ENCODE measurements at places on chromosomes 4 and X. TPM values are rescaled to one million over a fixed set of nuclear protein-coding genes. Genes with fewer than 3 reads are reported as not detected.
A peak's percentile ranks its signal among the peaks of the same experiment; 100 is the strongest.

DNA sequence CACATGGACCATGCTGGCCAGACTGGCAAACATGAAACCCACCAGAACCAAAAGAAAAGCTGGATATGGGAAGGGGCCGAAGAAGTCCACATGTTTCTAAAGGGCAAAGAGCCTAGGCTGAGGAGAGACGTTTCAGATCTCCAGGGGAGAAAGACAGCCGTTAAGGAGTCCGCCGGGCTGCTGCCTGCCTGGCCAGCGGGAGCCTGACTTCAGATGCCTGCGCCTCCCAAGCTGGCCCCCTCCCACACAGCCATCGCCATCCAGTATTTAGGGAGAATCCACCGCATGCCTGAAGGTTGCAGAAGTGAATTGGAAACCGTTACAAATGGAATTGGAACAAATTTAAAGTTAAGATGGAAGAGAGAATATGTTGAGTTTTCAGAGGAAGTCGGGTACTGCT, 2.9 kb downstream of the TBL1X start:
- DNase-seq: no peak

DNA sequence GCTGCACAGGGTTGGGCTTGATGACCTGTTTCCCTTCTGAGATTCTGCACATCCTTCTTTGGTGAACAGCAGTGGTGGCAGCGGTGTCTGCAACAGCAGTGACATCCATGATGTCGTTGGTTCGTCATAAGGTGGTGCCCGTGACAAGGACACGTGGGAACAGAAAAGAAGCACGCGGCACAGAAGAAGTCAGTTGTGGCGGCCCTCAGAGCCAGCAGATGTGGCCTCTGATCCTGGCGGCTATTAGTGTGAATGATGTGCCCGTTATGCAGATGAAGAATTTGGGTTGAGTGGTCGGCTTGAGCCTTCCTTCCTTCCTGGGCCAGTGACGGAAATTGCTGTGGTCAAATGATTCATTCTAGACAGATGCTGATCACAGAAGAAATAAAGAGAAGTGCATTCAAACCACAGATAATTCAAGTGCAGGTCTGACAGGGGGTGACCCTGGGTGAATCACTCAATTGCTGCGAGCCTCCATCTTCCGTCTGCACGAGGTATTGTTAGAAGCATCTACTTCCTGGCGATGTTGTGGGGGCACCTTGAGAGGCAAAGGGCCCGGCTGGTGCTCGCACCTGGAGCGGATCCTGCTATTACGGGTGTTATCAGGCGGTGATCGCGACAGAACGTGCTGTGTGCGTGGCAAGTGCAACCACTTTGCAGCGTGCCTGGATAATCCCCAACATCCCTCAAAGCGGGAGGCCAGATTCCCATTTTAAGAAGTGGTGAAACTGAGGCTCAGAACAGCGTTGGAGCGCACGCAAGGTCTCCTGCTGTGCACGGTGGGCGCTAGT, 215.2 kb upstream of the PSAPL1 start:
- DNase-seq: peak; percentile 82

The CT45A5 gene
- total RNA-seq: not detected

The FAM47E gene
- 1.5 TPM for total RNA-seq

The ANKRD50 gene
- total RNA-seq: 25.7 TPM

DNA sequence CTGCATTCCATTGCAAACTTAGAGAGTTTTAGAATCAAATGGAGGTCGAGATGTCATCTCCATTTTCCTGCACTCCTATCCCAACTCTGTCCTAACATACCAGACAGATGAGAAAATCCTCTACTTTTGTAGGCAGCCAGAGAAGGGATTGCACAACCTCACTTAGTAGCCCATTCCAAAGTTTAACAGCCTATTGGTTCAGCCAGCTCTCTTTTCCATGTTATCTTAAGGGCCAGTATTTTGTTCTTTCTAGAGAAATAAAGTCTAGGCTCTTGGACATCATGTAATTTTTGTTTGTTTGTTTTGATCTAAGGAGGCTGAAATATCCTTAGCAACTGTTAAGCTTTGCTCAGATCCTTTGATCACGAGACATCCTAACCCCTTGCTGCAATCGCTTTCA, 173.0 kb downstream of the COX18 start:
- peak; percentile 12 for DNase-seq

The MAGEA11 gene
- not detected for total RNA-seq

The EMCN gene
- total RNA-seq: not detected

DNA sequence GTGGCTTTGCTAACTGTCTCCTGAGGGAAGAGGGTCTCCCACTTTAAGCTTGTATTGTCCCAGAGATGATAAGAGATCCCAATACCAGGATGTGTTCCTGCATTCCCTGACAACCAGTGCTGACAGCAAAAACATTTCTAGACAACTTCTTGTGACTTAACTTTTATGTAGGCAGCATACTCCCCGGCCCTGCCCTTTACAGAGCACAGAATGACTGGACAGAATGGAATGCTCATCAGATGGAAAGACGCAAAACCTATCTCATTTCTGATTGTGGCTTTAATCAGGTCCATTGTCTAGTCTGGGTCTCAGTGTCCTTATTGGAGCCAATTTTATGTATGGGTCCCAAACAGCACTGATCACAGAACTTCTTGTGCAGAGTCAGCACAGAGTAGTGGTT, 18.2 kb upstream of the PLAC1 start:
- DNase-seq: peak; percentile 53

The DTHD1 gene
- not detected for total RNA-seq

DNA sequence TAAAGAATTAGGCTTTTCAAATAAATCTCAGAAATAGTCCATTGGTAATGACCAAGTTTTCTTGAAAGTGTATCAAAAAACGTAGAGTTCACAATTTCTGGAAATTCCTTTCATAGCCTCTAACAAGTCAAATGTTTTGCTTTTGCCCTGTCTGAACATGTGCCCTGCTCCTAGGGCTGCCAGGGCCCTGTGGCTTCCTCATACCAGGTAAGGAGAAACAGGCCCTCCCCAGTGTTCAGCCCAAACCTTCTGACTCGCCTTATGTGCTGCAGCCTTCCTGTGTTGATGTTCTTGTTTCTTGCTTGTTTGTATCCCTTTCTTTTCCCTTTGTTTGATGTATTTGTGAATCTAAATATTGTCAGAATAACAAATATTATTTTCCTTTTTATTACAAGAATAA, 146.1 kb upstream of the PACRGL start:
- peak; percentile 52 for DNase-seq

The MAGT1 gene
- total RNA-seq: 68.5 TPM

DNA sequence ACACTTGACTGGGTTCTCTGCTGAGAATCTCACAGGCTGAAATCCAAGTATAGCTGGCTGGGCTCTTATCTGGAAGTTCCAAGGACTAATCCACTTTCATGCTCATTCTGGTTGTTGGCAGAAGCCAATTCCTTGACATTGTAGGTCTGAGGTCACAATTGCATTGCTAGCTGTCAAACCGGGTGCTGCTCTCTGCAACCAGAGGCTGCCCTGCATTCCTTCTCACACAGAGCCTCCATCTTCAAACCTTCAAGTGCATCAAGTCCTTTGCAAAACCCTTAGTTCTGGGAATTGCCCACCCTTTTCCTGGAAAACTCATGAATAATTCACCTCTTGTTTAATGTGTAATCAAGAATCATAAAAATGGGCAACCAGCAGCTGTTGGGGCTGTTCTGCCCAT, 404.2 kb downstream of the KCNIP4 start:
- DNase-seq: no peak

GRCh38 chr4:134906404-134907023, 704.9 kb upstream of the PABPC4L start:
- no peak for DNase-seq

The S100G gene
- total RNA-seq: not detected

GRCh38 chr4:185272245-185272644, 62.8 kb downstream of the SNX25 start:
- no peak for DNase-seq

GRCh38 chr4:111120191-111120590, 497.3 kb upstream of the PITX2 start:
- no peak for DNase-seq

The HSD17B13 gene
- total RNA-seq: not detected

DNA sequence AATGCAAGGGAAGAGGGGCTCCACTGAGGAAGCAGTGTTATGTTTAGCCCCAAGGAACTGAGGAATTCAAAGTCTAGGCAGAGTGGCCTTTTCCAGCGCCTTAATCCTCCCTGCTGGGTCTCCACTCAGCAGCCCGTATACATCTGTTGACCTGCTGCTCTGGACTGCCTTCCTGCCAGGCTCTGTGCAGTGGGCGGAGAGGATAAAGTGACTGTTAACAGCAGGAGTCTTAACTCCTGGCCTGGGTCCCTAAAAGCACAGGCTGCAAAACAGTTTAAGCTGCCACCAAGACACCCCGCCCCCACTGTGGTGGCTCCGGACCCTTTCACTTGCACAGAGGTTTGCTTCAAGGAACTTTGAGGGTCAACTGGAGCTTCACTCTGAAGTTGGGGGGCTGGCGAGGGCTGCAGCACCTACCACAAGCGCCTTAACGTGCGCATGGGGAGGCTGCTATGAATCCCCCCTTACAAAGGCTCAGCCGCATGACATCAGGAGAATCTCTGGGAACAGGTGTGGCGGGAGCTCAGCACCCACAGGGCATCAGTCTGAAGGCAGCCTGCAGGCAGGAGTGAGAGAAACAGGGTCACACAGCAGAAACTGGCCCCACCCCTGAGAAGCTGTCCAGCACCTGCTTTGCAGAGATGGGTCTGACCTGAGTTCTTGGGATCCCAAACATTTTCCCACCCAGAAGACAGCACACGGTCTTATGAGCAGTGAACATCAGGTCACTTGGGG, 358.2 kb upstream of the GATB start:
- no peak for DNase-seq

The GPR143 gene
- total RNA-seq: not detected
